ENCODE measurements at places on chromosomes 1 and 21. TPM values are rescaled to one million over a fixed set of nuclear protein-coding genes. Genes with fewer than 3 reads are reported as not detected.

Gene RHOU
- 31.5 TPM for total RNA-seq

Gene IVL
- total RNA-seq: not detected

Gene PLA2G2F
- not detected for total RNA-seq

Gene SYTL1
- 33.1 TPM for total RNA-seq

Gene SPRR5
- total RNA-seq: not detected

Gene RNU1-2
- under 0.01 TPM for total RNA-seq

Gene FCRL4
- total RNA-seq: not detected

Gene TRNP1
- 1.6 TPM for total RNA-seq

Gene RIPK4
- total RNA-seq: 15.7 TPM

Gene TIE1
- total RNA-seq: 9.4 TPM

Gene SLC25A24
- total RNA-seq: 45.1 TPM

Gene CA6
- total RNA-seq: not detected

Gene GJA9
- total RNA-seq: not detected

Gene CCNL2
- 325 TPM for total RNA-seq

Gene FCRL5
- total RNA-seq: 5.2 TPM

Gene SLAMF6
- 2.6 TPM for total RNA-seq

- no peaks in the 10 kb centered on the region for H3K36me3 ChIP-seq
- H3K4me1 ChIP-seq: no peaks in the 10 kb centered on the region
These were observed 53.6 kb upstream of the ARTN start for GRCh38 chr1:43879996-43880395.

GRCh38 chr1:167715157-167715999, 6.4 kb upstream of the MPZL1 start:
- no peaks in the 10 kb centered on the region for H3K27me3 ChIP-seq
- peak; percentile 82 for DNase-seq
- H3K36me3 ChIP-seq: no peaks in the 10 kb centered on the region
- peak overlapping the region; percentile 97 for H3K27ac ChIP-seq
- peak overlapping the region; percentile 59 for H3K4me3 ChIP-seq

DNA sequence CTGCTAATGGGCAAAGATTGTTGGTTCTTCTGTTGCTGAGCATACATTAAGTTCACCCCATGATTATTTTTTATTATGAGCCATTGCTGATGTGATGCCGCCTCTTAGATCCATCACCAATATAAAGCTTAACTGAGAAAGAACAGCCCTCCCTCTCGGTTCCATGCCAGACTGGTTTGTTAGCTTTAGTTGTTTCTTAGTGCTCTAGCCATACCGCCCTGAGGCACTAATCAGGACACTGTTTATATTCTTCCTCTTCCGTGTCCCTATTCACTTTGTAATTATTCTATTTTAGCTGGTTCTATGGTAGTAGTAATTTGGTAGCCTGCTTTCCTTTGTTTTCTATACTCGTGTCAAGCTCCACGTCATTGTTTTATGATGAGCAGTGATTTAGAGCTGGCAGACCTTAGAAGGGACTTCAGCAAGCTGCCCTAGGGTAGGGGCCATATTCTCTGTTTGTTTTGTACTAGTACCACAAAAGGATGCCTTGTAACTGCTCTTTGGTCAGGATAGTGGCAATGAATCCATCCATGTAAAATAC, 27.3 kb upstream of the PDPN start:
- H3K4me3 ChIP-seq: no peak overlapping the region
- H3K36me3 ChIP-seq: no peaks in the 10 kb centered on the region
- DNase-seq: no peak
- H3K4me1 ChIP-seq: no peaks in the 10 kb centered on the region
- no peaks in the 10 kb centered on the region for H3K27me3 ChIP-seq

DNA sequence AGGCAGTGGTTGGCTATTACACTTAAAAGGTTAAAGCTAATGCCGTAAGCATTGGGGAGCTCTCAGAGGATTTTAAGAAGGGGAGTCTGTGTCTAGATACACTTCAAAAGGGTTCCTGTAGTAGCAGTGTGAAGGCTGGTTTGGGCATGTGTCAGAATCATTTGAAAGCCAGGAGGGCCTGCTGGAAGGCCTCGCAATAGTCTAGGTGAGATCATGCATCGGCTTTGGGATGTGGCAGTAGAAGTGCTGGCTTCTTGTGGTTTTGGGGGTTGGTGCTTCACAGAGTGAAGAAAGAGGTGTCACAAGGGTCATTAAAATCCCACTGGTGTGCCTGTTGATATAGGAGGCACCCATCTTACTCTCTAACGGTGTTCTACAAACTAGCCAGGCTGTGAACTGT, 85.7 kb downstream of the ST6GALNAC3 start:
- no peaks in the 10 kb centered on the region for H3K4me1 ChIP-seq
- no peak overlapping the region for H3K27ac ChIP-seq
- no peaks in the 10 kb centered on the region for H3K27me3 ChIP-seq

DNA sequence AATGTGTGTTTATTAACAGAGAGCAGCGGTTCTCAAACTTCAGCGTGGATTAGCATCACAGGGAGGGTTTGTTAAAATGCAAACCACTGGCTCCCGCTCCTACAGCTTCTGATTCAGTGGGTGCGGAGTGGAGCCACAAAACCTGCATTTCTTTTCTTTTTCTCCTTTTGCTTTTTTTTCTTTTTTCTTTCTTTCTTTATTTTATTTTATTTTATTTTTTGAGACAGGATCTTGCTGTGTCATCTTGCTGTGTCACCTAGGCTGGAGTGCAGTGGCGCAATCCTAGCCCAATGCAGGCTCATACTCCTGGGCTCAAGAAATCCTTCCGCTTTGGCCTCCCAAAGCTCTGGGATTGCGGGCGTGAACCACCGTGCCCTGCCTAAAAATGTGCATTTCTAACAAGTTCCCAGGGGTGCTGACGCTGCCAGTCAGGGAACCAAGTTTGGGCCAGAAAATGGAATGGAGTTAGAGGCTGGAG, 20.9 kb upstream of the SLC1A7 start:
- no peak for DNase-seq
- H3K4me3 ChIP-seq: no peak overlapping the region
- no peaks in the 10 kb centered on the region for H3K27me3 ChIP-seq
- no peaks in the 10 kb centered on the region for H3K36me3 ChIP-seq
- H3K4me1 ChIP-seq: no peaks in the 10 kb centered on the region
- no peak overlapping the region for H3K27ac ChIP-seq

DNA sequence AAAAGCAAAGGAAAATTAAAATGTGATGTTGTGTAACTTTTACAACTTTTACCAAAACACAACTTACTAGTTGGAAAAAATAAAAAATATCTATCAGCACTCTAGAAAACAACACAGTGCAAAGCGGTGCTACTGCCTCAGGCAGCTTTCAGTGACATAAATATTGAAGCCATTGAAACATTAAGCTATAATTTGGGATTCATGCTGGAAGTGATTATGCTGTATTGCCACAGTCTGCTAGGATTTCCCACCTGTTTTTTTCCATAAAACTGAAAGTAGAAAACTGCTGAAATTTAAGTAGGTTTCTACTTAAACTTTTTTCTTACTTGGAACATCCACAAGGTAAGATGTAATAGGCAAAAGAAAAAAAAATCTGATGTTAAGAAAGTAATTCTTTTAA, 674.4 kb downstream of the KCNT2 start:
- no peak overlapping the region for H3K4me3 ChIP-seq
- H3K4me1 ChIP-seq: no peaks in the 10 kb centered on the region
- no peaks in the 10 kb centered on the region for H3K36me3 ChIP-seq
- no peaks in the 10 kb centered on the region for H3K27me3 ChIP-seq
- H3K27ac ChIP-seq: no peak overlapping the region
- DNase-seq: no peak

DNA sequence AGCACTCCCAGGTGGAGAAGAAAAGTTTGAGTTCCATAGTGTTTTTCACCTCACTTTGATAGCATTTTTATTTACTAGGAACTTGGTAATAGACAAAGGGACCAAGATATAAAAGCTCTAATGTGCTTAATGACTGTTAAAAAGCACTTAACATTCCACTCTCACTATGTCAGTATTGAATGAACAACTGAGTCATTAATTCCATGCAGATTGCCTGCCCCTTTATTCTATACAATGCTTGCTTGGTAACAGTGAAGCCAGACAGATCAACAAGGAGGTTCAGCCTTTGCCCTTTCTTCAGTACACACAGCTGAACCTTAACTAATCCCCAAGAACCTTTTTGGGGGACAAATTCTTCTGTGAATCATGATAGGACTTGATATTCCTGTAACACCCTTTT, 425.5 kb downstream of the NUF2 start:
- H3K36me3 ChIP-seq: no peaks in the 10 kb centered on the region
- no peak overlapping the region for H3K27ac ChIP-seq
- no peaks in the 10 kb centered on the region for H3K4me1 ChIP-seq
- DNase-seq: no peak

DNA sequence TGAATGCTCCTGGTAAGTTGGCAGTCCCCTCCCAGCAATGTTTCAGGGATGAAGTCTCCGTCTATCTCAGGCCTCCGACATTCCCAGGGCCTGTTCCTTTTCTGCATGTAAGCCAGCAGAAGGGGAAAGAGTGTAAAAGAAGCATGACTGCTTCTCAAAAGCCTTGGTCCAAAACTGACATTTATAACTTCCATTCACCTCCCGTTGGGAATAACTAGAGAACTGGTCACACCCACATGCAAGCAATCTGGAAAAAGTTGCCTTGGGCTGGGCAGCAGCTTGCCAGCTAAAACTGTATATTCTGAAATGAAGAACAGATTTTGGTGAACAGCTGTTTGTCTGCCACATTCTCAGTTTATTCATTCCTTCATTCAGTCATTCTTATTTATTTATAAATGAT, 24.2 kb upstream of the NPL start:
- DNase-seq: no peak
- H3K4me3 ChIP-seq: no peak overlapping the region
- H3K4me1 ChIP-seq: no peaks in the 10 kb centered on the region

GRCh38 chr1:16956775-16957174, 23.6 kb downstream of the MFAP2 start:
- no peak for DNase-seq
- H3K27me3 ChIP-seq: no peaks in the 10 kb centered on the region
- H3K4me1 ChIP-seq: no peaks in the 10 kb centered on the region
- no peak overlapping the region for H3K4me3 ChIP-seq

- no peaks in the 10 kb centered on the region for H3K36me3 ChIP-seq
- DNase-seq: no peak
These were observed 576.2 kb downstream of the NEGR1 start for GRCh38 chr1:71706029-71706671.

DNA sequence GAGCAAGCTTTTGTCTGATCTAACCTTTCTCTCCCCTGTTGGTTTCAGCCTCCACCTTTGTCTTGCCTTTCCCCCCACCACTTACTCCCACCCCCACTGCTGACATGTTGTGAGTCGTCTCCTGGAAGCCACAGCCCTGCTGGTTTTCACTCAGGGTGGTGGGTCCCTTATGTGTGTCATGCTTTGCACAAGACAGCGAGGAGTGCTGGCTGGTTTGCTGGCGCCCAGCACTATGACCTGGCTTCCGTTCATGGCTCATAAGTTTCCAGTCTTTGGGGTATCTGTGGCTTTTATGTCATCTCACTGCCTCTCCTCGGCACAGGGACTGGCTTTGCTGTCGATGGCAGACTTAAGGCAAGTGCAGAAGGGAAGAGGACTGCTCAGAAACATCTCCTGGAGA, 177.7 kb downstream of the KIF26B start:
- no peaks in the 10 kb centered on the region for H3K27me3 ChIP-seq
- H3K36me3 ChIP-seq: no peaks in the 10 kb centered on the region
- no peak overlapping the region for H3K4me3 ChIP-seq
- no peaks in the 10 kb centered on the region for H3K4me1 ChIP-seq

- no peak for DNase-seq
- no peaks in the 10 kb centered on the region for H3K27me3 ChIP-seq
- no peak overlapping the region for H3K27ac ChIP-seq
- peaks cover 4% of the 10 kb centered on the region for H3K4me1 ChIP-seq
- no peaks in the 10 kb centered on the region for H3K36me3 ChIP-seq
These were observed 1.5 kb downstream of the PARP1 start for GRCh38 chr1:226406401-226406881.

GRCh38 chr1:119286587-119287181, 81.9 kb upstream of the HAO2 start:
- no peak overlapping the region for H3K27ac ChIP-seq
- no peak overlapping the region for H3K4me3 ChIP-seq
- no peaks in the 10 kb centered on the region for H3K4me1 ChIP-seq
- DNase-seq: no peak

DNA sequence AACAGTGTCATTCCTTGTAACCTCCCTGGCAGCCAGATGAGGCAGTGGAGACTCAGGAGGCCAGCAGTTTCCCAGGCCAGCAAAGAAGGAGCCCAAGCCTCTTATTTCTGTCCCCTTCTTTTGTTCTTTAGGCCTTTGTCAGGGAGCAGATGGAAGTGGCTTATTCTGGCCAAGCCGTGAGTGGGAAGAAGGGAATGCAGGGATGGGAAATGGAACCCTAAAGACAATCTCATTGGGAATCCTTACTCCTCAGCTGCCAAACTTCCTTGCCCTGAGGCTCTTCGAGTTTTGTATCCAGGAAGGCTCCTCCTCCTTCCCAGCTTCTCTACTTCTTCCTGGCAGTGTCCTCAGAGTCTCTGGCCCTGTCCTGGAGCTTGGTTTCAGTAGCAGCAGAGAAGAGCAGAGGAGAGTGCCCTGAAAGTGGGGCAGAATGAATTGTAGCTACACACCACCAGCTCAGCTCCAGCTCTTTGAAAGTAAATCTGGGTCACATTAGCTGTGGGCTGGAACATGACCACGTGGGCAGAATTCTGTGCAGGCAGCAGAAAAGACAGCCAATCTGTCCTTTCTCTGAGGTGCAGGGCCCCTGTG, 63.9 kb downstream of the NDUFS5 start:
- H3K4me3 ChIP-seq: no peak overlapping the region
- no peak for DNase-seq
- no peaks in the 10 kb centered on the region for H3K27me3 ChIP-seq
- no peaks in the 10 kb centered on the region for H3K4me1 ChIP-seq
- no peaks in the 10 kb centered on the region for H3K36me3 ChIP-seq

DNA sequence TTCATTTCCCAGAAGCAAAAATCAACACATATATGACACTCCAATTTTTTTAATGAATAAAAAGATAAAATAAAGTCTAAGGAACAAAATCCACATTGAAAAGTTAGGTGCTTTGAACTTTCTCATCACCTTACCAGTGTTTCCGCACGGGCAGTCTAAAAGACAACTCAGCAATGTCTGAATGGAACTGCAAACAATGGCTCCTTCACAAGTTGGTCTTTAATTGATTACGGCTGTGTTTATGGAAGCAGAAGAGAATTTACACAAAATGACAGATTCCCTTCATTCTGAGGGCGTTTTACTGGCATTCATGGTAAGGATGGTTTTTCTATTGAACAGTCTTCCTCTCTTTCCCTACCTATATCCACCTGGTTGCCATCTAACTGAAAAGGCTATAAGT, 65.0 kb upstream of the RNPC3 start:
- no peak overlapping the region for H3K4me3 ChIP-seq
- no peak overlapping the region for H3K27ac ChIP-seq
- H3K4me1 ChIP-seq: no peaks in the 10 kb centered on the region
- H3K36me3 ChIP-seq: no peaks in the 10 kb centered on the region
- no peaks in the 10 kb centered on the region for H3K27me3 ChIP-seq

GRCh38 chr1:32028746-32029145, 15.1 kb downstream of the KHDRBS1 start:
- H3K27ac ChIP-seq: no peak overlapping the region
- no peak overlapping the region for H3K4me3 ChIP-seq
- H3K4me1 ChIP-seq: no peaks in the 10 kb centered on the region
- no peak for DNase-seq

- no peak overlapping the region for H3K4me3 ChIP-seq
- no peak for DNase-seq
- no peaks in the 10 kb centered on the region for H3K4me1 ChIP-seq
- no peak overlapping the region for H3K27ac ChIP-seq
These were observed 1201.1 kb upstream of the B3GALT2 start for GRCh38 chr1:194387531-194387930.

All from breast epithelium (tissue), 4 donors.